AG10803 (cell line): ENCODE measurements at places on chromosomes 1 and 21.

DNA sequence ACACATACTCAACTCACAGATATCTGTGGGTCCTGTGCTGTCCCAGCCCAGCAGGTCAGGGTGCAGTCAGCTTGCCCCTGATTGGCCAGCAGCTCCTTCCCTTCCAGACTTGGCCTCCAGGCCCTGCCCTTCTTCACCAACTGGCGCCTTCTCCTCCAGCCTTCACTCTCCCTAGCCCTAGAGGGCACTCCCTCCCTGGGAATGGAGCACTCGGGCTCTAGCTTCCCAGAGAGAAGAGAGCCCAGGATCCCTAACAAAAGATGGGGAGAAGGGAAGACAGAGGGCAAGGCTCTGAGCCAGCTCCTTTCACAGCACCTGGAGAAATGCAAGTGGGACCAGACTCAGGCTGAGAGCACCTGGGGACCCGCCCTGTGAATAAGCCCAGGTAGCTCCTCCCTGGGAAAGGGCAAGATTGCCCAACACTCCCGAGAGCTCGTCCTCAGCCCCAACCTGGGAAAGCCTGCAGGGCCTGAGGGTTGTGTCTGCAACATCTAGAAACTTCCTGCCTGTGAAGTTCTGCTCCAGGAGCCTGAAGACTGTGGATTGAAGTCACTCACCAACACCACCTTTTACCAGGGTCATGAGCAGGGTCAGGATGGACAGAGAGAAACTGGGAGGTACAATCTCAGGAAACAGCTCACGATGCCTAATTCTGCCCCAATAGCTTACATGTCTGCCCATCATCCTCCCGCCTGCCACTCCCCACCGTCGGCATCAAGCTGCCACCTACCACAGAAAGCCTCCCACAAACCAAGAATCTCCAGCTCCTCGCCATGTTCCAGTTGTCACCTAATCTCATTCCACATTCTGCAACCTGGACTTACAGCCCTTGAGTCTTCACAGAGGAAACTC, at the start of gene PGLYRP4:
TSS of gene PGLYRP4 (minus strand) at position 331 of the 852 bp plus-strand sequence. CDS start 909 bp downstream, outside the sequence.
- no peak for DNase-seq

DNA sequence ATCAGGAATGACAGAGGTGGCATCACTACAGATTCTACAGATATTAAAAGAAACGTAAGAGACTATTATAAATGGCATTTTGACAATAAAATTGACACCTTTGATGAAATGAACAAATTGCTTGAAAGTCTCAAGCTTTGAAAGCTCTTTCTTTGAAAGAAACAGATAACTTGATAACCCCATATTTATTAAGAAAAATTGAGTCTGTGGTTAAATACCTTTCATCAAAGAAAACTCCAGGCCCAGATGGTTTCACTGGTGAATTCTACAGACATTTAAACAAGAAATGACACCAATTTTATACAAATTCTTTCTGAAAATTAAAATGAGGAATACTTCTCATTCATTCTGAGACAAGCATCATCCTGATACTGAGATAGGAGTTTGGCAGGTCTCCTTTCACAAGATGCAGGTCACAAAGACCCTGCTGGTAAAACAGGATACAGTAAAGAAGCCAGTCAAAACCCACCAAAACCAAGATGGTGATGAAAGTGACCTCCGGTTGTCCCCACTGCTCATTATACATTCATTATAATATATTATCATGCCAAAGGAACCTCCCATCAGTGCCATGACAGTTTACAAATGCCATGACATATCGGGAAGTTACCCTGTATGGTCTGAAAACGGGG, 210.9 kb downstream of the AKT3 start:
- no peak for DNase-seq

GRCh38 chr1:181763736-181764135, 280.4 kb downstream of the CACNA1E start:
- DNase-seq = no peak

GRCh38 chr1:17678011-17678410, 77.1 kb upstream of the ACTL8 start:
- no peak for DNase-seq

DNA sequence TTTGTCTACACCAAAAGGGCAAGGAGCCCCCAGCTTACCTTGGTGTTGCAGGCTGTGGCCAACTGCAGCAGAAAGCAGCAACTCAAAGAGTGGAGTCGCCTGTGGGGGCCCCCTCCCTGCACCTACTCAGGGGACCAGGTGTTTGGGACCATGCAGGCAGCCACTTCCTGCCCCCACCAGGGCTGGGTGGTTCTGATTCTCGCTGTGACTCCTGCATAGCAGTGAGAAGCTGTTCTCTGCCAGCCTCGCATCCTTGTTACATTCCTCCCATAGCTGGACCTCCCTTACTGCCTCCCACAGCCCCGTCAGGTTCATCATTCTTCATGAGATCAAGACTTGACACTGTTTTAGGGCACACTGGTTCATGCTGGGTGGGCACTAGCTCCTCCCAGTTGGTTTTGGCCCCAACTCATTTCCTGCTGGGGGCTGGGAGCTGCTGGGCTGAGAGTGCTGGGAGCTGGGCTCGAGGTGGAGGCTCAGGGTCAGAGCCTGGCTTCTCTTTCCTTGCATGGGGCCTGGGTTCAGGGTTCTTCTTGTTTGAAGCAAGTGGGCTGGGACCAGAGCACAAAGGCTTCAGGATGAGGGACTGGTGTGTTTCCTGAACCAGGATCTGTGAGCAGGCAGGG, 146.9 kb upstream of the C1orf174 start:
- no peak for DNase-seq

GRCh38 chr1:91572044-91572443, 71.4 kb downstream of the CDC7 start:
- no peak for DNase-seq
